ENCODE measurements at places on chromosomes 5 and 9.
A peak's percentile ranks its signal among the peaks of the same experiment; 100 is the strongest.

GRCh38 chr5:137218471-137218870 lies 280.7 kb downstream of the SPOCK1 start:
- no peak overlapping the region for H3K4me3 ChIP-seq
- peaks cover 60% of the 10 kb centered on the region for H3K4me1 ChIP-seq
- H3K27ac ChIP-seq: 0 out of 2 replicates have a peak overlapping the region, but pooled peaks have one; percentile 5
- H3K27me3 ChIP-seq: no peaks in the 10 kb centered on the region
- H3K36me3 ChIP-seq: no peaks in the 10 kb centered on the region

DNA sequence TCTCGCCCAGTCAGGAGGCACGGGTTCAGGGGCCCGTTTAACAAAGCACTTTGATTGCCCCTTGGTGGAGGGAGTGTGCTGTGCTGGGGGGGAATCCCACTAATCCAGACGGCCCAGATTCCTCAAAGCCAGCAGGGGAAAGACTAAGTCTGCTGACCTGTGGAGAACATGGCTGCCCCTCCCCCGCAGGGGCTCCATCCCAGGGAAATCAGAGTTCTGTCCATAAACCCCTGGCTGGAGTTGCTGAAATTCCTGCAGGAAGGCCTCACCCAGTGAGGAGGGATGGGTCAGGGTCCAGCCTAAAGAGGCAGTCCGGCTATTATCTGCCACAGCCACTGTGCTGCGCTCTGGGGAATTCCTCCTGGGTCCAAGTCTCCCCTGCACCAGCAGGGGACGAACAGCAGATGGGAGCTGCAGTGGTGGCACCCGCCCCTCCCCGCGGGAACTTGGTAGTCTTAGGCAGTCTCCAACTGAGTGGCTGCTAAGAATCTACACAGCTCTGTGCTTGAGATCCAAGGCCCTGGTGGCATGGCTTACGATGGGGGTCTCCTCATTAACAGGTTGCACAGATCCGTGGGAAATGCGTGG lies 174.0 kb upstream of the DAB2 start:
- H3K4me1 ChIP-seq: 0 out of 2 replicates have a peak, but pooled peaks cover 3% of the 10 kb centered on the region
- no peak overlapping the region for H3K27ac ChIP-seq
- H3K27me3 ChIP-seq: no peaks in the 10 kb centered on the region
- H3K36me3 ChIP-seq: no peaks in the 10 kb centered on the region
- H3K4me3 ChIP-seq: no peak overlapping the region

DNA sequence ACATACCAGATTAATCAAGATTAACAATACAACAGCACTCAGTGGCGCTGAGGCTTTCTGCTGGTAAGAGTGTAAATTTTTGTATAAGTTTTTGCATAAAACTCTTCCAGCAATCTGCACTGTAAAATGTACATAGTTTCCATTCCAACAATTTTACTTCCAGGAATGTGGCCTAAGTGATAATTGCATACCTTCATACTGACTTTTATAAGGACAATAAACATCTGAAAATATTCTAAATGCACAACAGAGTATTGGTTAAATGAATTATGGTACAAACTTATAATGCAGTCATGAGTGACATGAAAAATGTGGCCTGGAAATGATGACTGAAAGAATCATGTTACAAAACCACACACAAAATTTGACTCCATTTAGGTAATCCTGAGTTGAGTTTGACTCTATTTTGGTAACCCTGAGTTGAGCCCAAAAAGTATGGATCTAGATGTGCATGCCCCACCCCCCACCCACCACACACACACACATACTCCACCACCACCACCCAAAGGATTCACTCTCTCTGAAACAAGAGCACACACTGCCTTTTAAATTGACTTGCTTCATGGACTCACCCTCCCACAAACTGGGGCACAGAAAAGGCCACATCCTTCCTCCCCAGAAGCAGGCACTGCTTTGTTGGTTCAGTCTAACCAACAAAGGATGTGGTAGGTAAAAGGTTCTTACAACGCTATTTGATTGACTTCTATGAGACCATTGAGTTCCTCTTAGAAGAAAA lies 137.6 kb downstream of the SUSD1 start:
- H3K4me3 ChIP-seq: no peak overlapping the region
- H3K27ac ChIP-seq: peak overlapping the region; percentile 94
- peaks cover 8% of the 10 kb centered on the region for H3K36me3 ChIP-seq
- H3K4me1 ChIP-seq: peaks cover 94% of the 10 kb centered on the region

DNA sequence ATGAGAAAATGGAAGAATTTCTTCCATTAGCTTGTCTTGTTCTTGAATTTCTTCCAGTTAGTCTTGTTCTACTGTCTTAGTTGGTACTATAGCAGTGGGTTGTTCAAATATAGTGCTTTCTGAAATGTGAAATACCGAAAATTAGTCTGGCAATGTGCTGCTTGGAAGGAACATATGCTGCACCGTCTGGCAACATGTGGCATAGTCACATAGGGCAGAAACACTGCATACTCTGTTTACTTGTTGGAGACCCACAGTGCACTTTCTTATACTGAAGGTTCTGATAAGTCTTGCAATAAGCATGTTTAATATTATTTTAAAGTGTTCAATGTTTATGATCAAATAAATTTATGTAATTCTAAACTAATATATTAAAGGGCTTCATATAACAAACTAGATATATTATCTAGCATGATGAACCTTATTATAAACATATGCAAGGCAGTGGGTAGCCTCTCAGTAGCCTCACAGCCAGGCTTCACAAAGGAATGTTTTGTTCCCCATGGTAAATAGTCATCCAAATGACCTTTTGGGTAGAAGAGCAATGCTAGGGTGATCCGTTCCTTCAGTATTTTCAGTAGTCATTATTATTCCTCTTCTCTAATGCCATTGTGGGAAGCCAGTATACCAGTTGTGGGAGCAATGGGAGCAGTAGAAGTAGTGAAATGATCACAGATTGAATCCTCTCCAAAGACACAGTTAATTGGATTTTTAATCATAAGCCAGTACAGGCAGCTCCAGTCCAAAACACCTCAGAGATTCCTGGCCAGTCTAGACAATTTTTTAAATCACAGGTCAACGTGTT lies 1106.7 kb downstream of the DTWD2 start:
- no peak for DNase-seq
- H3K27me3 ChIP-seq: no peaks in the 10 kb centered on the region
- H3K36me3 ChIP-seq: no peaks in the 10 kb centered on the region
- H3K4me3 ChIP-seq: no peak overlapping the region

DNA sequence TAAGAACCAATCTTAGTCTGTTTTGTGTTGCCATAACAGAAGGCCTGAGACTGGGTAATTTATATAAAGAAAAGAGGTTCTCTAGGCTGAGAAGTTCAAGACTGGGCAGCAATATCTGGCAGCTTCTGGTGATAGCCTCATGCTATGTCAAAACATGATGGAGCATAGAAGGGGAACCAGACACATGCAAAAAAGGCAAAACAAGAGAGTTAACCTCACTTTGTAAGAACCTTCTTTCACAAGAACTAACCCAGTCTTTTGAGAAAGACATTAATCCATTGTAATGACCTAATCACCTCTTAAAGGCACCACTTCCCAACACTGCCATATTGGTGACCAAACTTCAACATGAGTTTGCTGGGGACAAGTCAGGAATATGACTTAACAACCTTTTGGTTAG lies 37.3 kb downstream of the FSD1L start:
- no peak for DNase-seq
- H3K36me3 ChIP-seq: peaks cover 3% of the 10 kb centered on the region
- H3K27ac ChIP-seq: no peak overlapping the region

- no peak overlapping the region for H3K4me3 ChIP-seq
- H3K27me3 ChIP-seq: peaks cover 23% of the 10 kb centered on the region
- no peaks in the 10 kb centered on the region for H3K36me3 ChIP-seq
- no peak for DNase-seq
- H3K4me1 ChIP-seq: peaks cover 17% of the 10 kb centered on the region
These were observed 2.5 kb upstream of the NRARP start for GRCh38 chr9:137304383-137305059.

DNA sequence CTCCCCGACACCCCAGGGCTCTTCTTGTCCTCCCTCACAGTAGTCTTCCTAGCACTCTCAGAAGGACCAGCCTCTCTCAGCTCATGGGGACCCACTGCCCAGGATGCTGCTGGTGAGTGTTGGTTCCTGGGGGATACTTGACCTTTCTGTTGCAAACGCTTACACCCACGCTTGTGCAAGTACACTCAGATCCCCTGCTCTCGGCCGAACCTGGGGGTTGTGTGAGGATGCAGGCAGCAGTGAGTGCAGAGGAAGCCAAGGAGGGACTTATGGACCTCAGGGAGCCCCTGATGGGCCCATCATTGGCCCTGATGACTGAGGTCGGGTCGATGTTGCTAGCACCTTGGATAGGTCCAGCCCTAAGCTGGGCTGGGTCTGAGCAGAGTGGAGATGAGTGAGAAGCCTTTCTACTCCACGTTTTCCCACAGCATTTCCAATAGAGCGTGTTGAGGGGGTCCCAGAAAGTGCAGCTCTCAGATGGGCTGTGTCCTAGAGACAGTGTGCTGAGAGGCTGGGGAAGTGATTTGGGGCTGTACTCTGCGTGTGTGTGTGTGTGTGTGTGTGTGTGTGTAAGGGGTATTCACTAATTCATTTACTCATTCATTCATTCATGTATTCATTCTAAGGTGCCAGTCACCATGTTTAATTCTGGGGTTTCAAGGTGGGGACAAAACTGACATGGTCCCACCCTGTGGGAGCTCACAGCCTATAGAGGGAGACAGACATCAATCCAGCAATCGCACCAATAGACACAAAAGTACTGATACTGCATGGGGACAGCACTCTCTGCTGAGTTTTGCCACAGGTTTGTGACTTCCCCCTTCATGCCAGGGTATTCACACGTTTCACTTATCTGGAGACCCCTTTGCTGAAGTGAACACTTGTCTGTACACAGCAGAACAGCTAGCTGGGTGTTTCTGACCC lies 25.2 kb upstream of the PITX1 start:
- no peaks in the 10 kb centered on the region for H3K36me3 ChIP-seq
- H3K4me3 ChIP-seq: no peak overlapping the region
- no peak overlapping the region for H3K27ac ChIP-seq
- H3K27me3 ChIP-seq: 0 out of 2 replicates have a peak, but pooled peaks cover 5% of the 10 kb centered on the region
- DNase-seq: no peak

DNA sequence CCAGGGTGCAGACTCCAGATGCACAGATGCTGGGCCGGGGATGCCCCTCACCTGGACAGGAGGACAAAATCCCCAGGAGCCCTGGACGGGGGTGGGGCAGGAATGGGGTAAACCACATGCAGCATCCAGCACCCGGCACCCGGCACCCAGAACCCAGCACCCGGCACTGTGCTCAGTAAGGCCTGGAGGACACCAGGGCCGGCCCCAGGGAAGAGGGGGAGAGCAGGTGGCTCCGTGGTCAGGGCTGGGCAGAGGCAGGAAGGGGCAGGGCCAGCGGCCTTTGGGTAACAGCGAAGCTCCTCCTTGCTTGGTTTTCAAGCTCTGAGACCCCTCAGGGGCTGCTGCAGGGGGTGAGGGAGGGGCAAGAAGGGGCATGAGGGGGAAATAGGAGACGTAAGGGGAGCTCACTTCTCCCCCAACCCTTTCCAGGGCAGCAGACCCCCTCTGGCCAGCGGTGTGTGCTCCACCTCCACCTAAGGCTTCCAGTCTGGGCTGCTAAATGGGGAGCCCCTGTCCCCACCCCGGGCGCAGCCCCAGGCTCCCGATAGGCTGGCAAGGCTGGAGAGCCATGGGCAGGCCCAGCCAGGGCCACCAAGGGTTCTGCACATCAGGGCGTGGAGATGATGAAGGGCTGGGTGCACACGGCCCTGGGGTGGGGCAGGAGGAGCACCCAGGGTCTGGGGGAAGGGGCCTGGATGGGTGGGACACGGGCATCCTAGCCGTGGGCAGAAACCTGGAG lies 17.8 kb upstream of the SLC6A19 start:
- peaks cover 72% of the 10 kb centered on the region for H3K27me3 ChIP-seq
- H3K4me3 ChIP-seq: no peak overlapping the region
- DNase-seq: no peak
- no peaks in the 10 kb centered on the region for H3K36me3 ChIP-seq
- H3K27ac ChIP-seq: no peak overlapping the region

DNA sequence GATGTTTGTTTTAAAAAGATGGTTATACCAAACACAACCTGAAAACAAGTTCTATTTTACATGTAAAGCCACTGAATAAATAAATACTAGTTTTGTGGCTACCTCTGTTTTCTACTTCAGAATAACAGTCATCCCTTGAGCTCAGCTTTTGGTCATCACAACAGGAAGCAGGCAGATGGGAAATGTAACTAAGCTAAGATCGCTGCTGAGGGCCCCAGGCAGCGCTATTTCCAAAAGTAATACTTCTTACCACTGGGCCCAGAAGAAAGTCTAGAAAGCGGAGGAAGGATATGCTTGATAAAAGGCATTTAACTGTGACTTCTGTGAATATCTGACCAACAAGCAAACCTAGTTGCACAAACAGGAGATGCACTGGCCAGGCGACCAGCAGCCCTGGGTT lies 61.4 kb downstream of the SERINC5 start:
- no peak for DNase-seq
- H3K4me3 ChIP-seq: no peak overlapping the region
- peaks cover 16% of the 10 kb centered on the region for H3K4me1 ChIP-seq
- H3K36me3 ChIP-seq: no peaks in the 10 kb centered on the region
- no peaks in the 10 kb centered on the region for H3K27me3 ChIP-seq

GRCh38 chr5:160167624-160168165 lies 48.4 kb upstream of the PWWP2A start:
- H3K27me3 ChIP-seq: no peaks in the 10 kb centered on the region
- H3K36me3 ChIP-seq: no peaks in the 10 kb centered on the region
- H3K4me3 ChIP-seq: no peak overlapping the region
- peaks cover 39% of the 10 kb centered on the region for H3K4me1 ChIP-seq
- DNase-seq: no peak
- H3K27ac ChIP-seq: no peak overlapping the region

DNA sequence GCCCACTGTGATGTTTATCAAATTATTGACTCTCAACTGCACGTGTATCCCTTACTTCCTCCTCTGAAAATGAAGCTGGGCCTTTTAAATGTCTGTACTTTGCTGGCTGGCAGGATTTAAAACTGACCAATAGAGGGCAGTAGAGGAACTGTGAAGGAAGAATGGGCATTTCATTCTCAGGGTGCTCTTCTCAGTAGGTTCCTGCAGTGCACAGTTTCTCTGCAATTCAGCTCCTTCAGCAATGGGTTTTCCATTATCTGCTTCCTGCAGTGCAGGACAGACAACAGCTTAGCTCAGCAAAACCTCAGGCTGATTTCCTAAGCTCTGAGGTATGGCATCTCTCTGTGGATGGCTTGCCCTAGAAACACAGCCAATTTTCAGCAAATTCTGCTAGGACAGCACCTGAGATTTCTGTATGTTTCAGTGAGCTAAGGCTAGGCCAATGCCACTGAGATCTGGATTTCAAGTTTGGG lies 298.4 kb upstream of the PRDM9 start:
- no peak for DNase-seq
- H3K4me1 ChIP-seq: no peaks in the 10 kb centered on the region
- no peaks in the 10 kb centered on the region for H3K27me3 ChIP-seq
- H3K4me3 ChIP-seq: no peak overlapping the region

DNA sequence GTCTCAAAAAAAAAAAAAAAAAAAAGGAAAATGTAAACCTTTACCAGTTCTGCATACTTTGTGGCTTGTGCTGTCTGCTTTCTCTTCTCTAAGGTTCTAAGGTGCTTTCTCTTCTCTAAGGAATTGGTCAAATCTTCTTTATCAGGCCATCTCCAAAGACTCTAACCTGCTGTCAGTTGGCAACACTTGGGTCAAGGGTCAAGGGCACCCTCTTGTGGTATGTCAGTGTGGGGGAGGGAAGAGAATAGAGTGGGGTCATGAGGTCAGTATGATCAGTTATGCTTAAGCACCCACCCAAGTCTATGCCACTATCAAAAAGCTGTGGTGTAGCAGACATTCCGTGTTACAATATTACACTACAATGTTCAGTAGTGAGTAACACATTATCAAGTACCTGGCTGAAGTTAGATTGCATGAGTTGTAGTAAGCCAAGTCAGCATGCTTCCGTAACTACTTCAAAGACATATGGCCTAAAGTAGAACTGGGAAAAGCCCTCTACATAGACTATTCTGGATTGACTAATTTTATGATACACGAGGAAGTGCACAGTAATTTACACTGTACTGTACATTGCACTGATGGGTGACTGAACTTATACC lies 25.0 kb upstream of the CCL28 start:
- H3K4me3 ChIP-seq: no peak overlapping the region
- DNase-seq: no peak
- no peaks in the 10 kb centered on the region for H3K27me3 ChIP-seq
- no peak overlapping the region for H3K27ac ChIP-seq
- no peaks in the 10 kb centered on the region for H3K36me3 ChIP-seq
